Upper lobe of left lung (tissue), 6 donors: ENCODE measurements at places on chromosomes 2 and 18. TPM values are rescaled to one million over a fixed set of nuclear protein-coding genes. Genes with fewer than 3 reads are reported as not detected.

DNA sequence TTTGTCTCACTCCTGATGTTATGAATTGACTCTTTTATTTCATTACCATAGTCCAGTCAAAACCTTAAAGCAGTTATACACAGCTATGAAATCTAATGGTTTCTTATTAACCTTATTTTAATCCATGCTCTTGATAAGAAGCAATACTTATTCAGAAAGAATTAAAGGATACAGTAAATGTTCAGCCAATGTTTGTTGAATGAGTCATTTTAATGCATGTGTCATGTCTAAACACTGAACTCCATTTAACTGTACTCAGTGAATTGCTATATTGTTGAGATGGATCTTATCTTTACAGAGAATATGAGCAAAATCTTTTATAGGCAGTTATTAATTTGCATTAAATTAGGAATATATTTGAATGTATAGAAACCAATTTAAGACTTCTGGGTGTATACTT, 135.1 kb upstream of the TFPI start:
- no peaks in the 10 kb centered on the region for H3K36me3 ChIP-seq
- DNase-seq: no peak
- no peak overlapping the region for H3K4me3 ChIP-seq
- H3K27ac ChIP-seq: no peak overlapping the region

- H3K27ac ChIP-seq: no peak overlapping the region
- no peak overlapping the region for H3K4me3 ChIP-seq
- no peaks in the 10 kb centered on the region for H3K36me3 ChIP-seq
- no peak for DNase-seq
Measured at GRCh38 chr18:64271246-64271645, 122.4 kb upstream of the LINC00305 start.

DNA sequence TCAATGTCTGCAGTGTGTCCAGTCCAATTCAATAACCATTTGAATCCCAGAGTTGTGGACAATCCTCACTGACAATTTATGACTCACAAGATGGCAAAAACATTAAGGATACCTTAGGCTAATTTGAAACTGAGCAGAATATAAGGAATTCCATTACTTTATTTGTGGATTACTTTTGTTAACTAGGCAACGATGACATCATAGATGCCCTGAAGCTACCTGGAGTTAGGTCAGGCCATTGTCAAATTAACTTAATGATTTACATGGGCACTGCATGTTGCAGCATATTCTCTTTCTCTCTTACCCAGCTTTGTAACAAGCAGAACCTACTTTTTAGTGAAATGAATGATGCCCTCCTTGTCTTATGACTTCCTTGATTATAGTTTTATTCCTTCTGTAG, 100.0 kb upstream of the CDCA7 start:
- H3K4me3 ChIP-seq: no peak overlapping the region
- no peaks in the 10 kb centered on the region for H3K4me1 ChIP-seq
- H3K36me3 ChIP-seq: peaks cover 11% of the 10 kb centered on the region
- H3K27ac ChIP-seq: no peak overlapping the region
- no peaks in the 10 kb centered on the region for H3K27me3 ChIP-seq

- H3K36me3 ChIP-seq: no peaks in the 10 kb centered on the region
- no peak overlapping the region for H3K4me3 ChIP-seq
- no peaks in the 10 kb centered on the region for H3K4me1 ChIP-seq
- no peak for DNase-seq
Measured at GRCh38 chr2:178306352-178307073, 112.2 kb downstream of the OSBPL6 start.

ANKRD30B gene
- not detected for total RNA-seq

SRD5A2 gene
- 2.1 TPM for total RNA-seq

DNA sequence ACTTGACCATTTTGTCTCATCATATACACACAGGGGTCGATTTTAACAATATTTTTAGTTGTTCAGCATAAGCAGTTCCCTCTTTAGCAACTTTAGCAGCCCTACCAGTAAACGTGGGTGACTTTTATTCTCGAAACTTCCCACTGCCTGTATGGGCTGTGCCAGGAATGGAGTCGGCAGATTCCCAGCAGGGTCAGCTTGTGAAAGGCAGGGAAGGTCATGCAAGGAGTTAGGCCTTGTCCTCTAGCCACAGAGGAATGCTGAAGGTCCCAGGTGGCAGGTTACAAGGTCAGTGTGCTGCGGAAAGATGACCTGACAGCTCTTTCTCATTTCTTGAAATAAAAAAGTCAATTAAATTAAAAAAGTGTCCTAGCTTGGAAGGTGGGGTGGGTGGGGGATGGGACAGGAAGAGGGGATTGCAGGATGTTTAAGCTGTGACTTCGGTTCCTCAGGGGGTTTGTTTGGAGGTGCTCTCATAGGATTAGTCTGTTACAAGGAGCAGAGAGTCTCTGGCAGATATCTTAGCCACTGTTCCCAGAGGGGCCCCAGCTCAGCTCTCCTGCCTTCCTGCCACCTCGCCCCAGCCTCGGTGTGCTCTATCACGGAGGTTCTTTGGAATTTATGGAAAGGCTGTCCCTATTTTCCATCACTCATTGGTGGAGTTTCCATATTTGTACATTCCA, 21.4 kb downstream of the DRC1 start:
- H3K27ac ChIP-seq: no peak overlapping the region
- no peaks in the 10 kb centered on the region for H3K36me3 ChIP-seq
- no peak overlapping the region for H3K4me3 ChIP-seq
- no peak for DNase-seq
- H3K27me3 ChIP-seq: no peaks in the 10 kb centered on the region
